Muscle of back (tissue), 13 donors: ENCODE measurements at places on chromosomes 12 and 14. TPM values are rescaled to one million over a fixed set of nuclear protein-coding genes. Genes with fewer than 3 reads are reported as not detected.

Gene AICDA
- 0.38 TPM for polyA plus RNA-seq

DNA sequence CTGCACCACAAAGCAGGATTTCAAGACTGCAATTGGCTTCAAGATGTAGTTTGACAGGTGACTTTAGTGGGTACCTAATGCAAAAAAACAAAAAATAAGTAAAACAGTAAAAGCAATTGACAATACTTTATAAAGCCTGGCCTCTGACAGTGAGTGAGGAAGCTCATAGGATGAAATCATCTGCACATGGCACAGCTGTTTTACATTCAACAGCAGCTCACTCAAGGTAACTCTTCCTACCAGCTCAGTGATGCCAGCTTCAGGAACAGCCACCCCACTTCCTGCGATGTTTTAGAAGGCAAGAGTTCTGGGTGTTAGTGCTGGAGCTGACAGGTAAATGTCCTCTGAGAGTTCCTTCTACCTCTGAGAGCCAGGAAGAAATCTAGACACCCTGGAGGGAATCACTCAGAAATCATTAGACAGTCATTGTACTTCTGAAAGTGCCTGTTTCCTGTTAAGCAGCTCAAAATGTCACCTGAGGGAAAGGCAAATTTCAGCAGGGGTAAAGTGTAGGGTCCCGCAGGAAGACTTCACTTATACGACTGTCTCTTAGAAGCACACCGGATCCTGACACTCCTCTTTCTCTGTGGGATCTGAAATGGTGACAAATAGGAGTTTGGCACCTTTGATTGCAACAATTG lies 99.9 kb downstream of the FOXN3 start:
- DNase-seq = no peak

GRCh38 chr14:34489324-34489723 lies 27.3 kb upstream of the SPTSSA start:
- no peak for DNase-seq

- no peak for DNase-seq
Observed at GRCh38 chr14:32925439-32925838, 13.2 kb upstream of the NPAS3 start.

Gene PLEKHD1
- polyA plus RNA-seq = 0.79 TPM

GRCh38 chr12:18992336-18992735 lies 137.2 kb upstream of the PLEKHA5 start:
- DNase-seq = no peak

- no peak for DNase-seq
Observed at GRCh38 chr12:39240587-39240986, 202.3 kb downstream of the KIF21A start.

DNA sequence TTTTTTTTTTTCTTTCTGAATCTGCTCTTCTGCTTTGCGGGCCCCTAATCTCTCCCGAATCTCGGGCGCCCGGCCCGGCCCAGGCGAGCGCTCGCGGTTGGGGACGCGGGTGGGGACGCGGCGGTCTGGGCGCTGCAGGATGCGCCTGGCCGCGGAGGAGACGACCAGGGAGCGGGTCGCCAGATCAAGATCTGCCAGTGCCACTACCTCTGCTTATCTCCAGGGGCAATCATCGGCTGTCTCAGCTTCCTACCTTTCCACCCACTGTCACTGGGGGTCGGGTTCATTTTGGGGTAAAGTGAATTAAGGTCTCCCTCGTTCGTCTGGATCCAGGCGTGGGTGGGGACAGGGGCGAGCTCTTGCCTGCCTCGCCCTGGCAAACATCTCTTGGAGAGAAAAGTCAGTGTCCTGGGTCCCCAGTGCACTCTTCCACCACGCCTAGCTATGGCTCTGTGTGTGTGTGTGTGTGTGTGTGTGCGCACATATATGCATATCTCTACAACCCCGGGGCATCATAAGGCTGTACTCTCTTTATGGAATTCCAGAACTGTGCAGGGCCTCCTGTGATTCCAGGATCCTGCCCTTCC lies 422.3 kb downstream of the VRK1 start:
- DNase-seq = peak; percentile 7

- no peak for DNase-seq
Observed at GRCh38 chr12:112860181-112860580, 46.6 kb upstream of the OAS1 start.

DNA sequence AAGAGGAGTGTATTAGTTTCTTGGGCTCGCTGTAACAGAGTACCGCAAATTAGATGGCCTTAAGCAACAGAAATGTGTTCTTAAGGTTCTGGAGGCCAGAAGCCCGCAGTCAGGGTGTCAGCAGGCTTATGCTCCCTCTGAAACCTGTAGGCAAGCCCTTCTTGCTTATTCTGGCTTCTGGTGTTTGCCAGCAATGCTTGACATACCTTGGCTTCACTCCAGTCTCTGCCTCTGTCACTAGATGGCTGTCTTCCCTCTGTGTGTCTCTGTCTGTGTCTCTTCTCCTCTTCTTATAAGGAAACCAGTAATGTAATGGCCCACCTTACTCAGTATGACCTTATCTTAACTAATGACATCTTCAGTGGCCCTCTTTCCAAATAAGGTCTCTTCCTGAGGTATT lies 85.1 kb downstream of the DERA start:
- peak; percentile 61 for DNase-seq

GRCh38 chr12:1418144-1418543 lies 176.2 kb downstream of the FBXL14 start:
- DNase-seq = no peak

DNA sequence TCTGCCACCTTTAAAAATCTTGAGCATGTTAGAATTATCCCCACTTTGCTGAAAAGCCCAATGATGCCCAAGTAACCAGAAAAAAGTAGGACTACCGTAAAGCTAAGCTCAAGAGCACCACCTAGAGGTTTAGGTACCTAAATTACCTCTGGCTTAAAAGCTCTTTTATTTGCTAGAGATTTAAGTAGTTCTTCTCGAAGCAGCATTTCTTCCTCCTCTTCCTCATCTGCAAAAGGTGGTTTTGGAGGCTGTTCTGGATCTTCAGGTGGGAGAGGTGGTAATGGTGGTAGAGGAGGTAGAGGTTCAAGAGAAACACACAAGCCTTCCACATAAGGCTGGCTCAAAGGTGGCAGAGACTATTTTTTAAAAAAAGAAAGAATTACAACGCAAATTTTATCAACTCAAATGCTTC lies 26.9 kb downstream of the ZFC3H1 start:
- DNase-seq = peak; percentile 52

Gene C1S
- polyA plus RNA-seq = 100 TPM
